ENCODE measurements at places on chromosomes 11 and 22.

DNA sequence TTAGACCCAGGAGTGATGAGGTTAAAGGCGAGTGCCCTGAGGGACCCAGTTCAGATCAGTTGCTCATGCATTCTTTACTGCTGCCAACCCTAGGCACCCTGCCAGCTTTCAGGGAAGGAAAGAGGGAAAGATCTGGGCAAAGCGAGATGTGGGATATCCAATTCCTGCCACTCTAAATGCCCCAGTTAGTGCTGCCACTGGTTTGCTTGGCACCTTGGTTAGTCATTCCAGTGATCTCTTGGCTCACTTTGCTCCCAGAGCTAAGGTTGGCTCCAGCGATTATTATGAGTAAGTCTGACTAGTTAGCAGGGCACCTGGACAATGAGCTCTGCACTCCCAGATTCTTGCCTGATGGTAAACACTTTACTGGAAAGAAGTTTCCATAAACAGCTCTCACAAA, 85.0 kb downstream of the INSC start:
- DNase-seq: no peak

GRCh38 chr11:125890447-125891100, 3.1 kb downstream of the HYLS1 start:
- no peak for DNase-seq

GRCh38 chr11:134628426-134628825, 216.4 kb upstream of the B3GAT1 start:
- no peak for DNase-seq

DNA sequence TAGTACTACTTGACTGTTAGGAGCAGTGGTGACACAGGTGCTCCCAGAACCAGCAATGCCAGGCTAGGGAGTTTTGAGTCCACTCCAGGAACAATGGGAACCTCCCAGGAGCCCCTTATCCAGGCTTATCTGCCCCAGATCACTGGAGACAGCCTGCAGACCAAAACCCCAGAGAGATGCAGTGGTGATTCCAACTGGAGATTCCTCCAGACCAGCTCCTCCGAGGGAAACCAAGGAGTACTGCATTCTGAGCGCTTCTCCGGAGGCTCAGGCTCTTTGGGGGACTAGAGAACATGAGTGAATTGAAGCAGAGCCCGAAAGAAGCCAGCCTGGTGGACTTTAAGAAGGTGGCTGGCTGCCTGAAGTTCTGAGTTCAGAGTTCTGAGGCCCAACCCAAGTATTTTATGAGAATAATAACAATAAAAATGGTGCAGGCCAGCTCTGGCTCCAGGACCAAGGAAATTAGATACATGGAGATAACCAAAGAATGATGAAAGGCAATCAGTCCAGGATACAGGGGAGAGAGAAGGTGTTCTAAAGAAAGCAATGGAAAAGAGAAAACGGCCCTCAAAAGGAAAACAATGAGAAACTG, 1.3 kb upstream of the TMEM25 start:
- DNase-seq: no peak

- DNase-seq: no peak
These were observed 141.6 kb downstream of the ELP4 start for GRCh38 chr11:31651208-31651607.

DNA sequence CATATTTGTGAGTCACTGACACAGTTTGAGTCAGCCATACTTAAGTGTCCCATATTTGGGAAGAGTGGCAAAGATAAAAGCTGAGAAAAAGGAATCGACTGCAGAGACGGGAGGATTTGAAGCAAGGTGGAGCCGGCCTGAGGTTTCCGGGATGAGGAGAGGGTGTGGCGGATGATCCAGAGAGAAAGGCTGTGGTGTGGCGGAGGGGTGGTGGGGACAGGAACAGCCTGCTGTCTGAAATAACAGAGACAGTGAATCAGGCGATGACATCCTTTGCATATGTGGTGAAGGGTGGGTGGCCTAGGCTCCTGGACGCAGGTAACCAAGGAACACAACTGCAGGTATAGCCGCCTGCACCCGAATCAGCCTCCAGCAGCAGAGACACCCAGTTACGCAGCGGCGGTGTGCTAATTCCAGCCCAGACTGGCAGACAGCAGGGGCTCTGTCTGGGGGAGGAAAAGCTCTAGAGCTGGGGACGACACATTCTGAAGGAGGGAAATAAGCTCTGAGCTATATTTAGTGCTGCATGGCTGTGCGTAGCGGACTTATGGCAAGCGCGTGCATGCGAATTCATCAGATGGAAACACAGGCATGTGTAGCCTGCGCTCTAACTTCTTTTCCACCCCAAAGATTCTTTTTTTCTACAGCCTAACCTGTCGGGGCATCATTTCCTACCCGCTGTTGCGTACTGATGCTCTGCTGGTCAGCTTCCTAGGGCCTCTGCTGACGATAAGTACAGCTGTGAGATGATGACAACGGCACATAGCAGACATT, 62.7 kb upstream of the BARX2 start:
- DNase-seq: no peak

- DNase-seq: no peak
These were observed 53.8 kb downstream of the CASP12 start for GRCh38 chr11:104844451-104844850.

DNA sequence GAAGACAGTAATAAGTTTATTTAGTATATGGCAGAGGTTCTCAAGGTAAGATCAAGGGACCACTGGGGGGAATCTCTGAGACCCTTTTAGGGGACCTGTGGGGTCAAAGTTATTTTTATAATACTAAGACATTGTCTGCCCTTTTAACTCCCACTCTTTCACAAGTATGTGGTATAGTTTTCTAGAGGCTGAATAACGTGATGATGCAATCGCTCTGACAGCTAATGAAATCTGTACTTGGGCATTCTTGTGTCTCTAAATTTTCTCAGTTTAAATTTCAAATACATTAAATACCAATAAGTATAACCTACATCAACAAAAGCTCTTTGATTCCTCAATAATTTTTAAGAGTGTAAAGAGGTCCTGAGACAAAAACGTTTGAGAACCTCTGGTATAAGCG, 147.9 kb downstream of the ATG16L2 start:
- no peak for DNase-seq

DNA sequence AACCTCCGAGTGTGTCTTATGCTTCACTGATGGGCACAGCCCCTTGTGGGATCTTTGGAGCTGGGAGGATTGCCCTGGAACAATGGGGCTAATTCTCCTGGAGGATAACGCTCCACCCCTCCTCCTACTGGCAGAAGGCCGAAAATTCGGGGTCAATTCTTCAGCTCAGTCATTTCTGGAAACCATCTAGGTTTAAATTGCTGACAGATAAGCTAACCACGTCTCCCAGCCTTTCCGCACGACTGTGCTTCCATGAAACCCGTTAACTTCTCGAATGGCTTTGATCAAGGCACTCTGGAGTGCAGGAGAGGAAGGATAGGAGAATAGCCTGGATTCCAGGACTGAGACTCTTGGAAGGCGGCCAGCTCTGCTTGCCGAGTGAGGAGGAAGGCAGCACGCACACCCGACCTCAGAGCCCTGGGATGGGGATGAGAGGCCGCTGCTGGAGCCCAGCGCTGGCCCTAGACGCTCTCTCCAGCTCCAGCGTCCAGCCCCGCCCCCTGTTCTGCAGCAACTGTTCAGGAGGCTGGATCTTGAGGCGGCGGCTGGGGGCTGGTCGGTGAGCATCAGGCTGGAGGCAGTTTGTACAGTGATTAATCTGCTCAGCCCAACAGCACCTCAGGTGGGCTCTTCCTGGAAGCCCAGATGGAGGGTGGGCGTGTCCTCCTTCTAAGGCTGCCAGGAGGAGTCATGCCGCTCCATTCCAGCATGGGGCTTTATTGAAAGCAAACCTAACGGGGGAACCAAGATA, 176.7 kb upstream of the NCAM1 start:
- DNase-seq: no peak

DNA sequence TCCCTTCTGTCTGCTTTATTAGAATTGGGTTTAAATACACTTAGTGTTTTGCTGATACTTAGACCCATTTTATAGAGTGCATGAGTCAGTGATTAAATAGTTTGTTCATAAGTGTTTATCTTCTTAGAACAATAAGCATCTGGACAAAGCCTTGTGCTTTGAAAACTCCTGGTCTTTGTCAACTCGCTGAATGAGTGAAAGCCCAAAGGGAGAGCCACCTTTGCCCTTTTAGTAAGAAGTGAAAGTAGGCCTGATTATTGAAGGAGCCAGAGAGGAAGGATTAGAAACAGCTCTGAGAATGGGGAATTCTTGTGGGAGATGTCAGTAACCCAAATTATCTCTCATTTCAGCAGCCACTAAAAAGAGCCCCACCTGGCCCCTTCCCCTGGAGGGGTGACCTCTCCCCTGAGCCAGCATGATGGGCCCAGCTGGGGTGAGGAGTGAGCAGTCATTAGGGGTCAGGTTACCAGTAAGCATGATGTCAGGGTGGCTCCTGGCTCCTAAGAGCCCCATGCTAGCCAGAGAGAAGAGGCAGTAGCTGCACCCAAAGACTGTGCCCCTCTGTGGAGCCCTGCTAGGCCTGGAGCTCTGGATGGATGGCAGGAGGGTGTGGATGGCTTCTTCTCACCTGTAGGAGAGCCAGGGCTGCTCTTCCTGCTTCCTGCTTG, 125.1 kb upstream of the E2F8 start:
- DNase-seq: no peak

DNA sequence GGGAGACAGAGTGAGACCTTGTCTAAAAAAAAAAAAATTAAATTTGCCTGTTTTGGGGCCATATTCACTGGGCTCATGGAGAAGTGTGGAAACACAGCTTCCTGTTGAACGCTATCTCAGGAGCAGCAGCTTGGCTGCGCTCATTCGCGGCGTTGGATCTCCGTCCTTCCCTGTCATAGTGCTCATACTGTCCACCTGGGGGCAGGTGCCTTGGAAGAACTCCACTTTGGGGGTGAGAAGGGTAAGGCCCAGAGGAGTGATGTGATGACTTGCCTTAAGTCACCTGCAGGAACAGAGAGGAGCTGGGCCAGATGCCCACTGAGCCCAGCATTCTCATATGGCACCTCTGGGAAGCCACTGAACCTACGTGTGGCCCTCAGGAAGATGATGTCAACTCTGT, 82.8 kb downstream of the CABIN1 start:
- DNase-seq: no peak

DNA sequence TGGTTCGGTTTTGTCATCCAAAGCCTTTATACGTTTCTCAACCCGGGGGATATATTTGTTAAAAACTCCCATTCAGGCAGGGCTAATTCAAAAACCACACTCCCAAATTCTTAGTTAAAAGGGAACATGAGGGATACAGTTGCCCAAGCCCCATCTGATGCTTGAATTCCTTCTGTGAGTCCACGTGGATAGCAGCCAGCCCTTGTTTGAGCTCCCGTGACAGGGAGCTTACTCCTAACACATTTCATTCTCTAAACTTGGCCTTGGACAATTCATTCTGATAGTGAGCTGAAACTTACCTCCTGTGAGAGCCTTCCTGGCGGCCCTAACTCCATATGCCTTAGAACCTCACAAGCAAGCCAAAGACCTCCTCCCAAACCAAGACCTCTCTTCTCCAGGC, 357.5 kb downstream of the TENM4 start:
- DNase-seq: no peak

- DNase-seq: no peak
These were observed 10.8 kb upstream of the PANX1 start for GRCh38 chr11:94117871-94118270.

- no peak for DNase-seq
These were observed 19.7 kb downstream of the OR51E2 start for GRCh38 chr11:4677948-4678347.

- DNase-seq: no peak
These were observed 8.2 kb upstream of the TBC1D22A start for GRCh38 chr22:46754110-46754799.

DNA sequence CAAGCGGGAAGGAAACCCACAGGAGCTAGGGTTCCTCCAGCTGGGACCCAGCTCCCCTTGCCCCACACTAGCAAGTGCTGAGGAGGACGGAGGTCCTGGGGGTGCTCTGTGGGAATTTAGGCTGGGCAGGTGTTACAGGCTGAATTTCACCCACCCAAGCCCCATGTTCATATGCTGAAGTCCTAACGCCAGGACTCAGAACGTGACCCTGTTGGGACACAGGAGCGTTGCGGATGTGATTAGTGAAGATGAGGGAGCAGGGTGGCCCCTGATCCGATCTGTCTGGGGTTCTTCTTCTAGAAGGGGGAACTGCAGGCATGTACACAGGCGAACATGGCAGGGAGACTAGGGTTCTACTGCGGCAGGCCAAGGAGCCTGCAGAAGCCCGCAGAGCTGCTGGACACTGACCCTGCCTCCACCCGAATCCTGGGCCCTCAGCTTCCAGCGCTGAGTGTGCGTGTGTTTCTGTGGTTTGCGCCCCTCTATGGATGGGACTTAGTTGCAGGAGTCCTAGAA, 103.4 kb upstream of the FGF3 start:
- no peak for DNase-seq

DNA sequence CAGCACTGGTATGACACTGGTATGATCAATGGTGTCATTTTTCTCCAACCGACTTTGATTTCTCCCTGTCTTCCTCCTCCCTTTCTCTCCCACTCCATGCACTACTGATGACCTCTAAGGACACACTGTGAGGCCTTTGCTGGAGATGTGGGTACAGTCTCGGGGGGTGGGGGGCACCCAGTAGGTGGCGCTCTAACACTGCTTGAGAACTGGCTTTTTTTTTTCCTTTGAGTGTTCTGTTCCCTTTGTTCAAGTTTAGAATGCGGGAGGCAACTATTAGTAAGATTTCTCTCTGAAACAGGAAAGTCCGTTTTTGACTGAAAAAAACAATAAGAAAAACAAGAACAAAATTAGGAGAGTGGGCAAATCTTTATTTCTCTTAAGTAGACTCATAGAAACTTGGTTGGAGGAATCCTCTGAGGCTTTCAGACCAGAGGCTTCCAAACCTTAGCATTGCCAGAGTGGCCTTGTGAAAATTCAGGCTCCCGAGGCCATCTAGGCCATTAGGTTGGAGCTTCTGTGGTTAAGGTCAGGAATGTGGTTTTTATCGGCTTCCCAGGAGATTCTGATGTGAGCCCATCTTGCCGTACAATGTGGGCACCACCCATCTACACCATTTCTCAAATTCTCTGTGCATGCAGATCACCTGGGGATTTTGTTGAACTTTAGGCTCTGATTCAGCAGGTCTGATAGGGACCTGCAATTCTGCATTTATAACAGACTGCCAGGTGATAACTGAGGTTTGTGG, 43.2 kb downstream of the PANX1 start:
- no peak for DNase-seq

- no peak for DNase-seq
These were observed 569.3 kb downstream of the BRD1 start for GRCh38 chr22:49258107-49259010.
